ENCODE measurements at places on chromosomes 5 and 9.

DNA sequence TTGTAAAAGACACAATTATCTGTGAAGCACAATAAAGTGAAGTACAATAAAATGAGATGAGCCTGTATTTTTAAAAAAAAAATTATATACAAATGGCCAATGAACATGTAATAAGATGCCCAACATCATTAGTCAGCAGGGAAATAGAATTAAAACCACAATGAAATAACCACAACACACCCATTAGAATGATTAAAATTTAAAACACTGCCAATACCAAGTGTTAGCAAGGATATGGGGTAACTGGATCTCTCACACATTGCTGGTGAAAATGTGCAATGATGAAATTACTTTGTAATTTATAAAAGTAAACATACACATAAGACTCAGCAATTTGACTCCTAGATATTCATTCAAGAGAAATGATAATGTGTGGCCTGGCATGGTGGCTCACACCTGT is 62.8 kb downstream of the SHOC1 start:
- DNase-seq = no peak

DNA sequence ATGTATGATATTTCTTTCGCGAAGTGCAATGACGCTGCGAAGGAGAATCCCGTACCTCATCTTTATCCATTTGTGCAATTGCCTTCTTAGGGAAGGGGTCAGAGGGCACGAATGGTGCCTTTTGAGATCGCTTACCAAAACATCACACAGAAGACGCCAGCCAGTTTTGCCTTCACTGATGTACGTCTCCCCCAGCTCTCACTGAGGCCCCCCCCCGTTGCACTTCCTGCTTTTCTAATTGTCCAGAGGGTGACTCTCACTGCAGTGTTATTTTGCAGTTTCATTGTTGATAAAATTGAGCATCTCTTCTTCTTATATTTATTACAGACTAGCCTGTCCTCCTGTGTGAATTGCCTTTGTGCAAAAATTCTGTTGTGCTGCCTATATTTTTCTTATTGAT is 39.0 kb upstream of the CACNA1B start:
- DNase-seq = no peak

- no peak for DNase-seq
Measured at GRCh38 chr9:21047281-21047691, 15.8 kb upstream of the HACD4 start.

GRCh38 chr5:16974981-16975380 is 38.9 kb upstream of the MYO10 start:
- DNase-seq = no peak

- DNase-seq = no peak
Measured at GRCh38 chr5:82828211-82828610, 249.0 kb downstream of the TMEM167A start.

- no peak for DNase-seq
Measured at GRCh38 chr5:113283558-113283957, 151.2 kb downstream of the TSSK1B start.

- no peak for DNase-seq
Measured at GRCh38 chr5:73663860-73664240, 37.9 kb downstream of the ARHGEF28 start.

- no peak for DNase-seq
Measured at GRCh38 chr9:111450124-111450523, 34.1 kb downstream of the ECPAS start.

DNA sequence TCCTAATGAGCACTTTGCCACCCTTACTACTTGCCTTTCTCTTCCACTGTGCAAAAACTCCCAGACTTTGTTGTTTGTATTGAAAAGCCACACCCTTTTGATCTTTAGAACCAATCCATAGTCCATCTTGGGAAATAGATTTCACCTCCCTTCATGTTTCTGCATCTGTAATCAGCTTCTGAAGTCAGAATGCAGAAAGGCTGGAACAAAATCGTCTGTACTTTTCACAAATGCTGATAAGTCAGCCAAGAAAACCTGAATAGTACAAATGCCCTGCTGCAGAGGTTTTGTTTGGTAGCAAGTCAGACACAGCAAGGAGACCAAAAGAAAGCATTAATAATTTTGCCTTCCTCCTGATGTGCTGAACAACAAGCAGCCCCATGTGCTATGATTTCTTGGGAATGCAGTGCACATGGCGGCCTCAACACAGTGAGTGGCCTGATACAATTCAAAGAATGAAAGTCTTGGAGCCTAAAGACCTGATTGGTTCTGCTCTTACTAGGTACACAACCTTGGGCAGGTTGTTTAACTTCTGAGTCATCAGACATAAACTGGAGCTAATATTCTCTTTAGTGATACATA is 59.2 kb upstream of the STK32A start:
- DNase-seq = no peak

- no peak for DNase-seq
Measured at GRCh38 chr9:122314165-122314564, 49.5 kb downstream of the MRRF start.

Measured in D721Med (cell line).